ENCODE measurements at places on chromosomes 11 and 22. TPM values are rescaled to one million over a fixed set of nuclear protein-coding genes. Genes with fewer than 3 reads are reported as not detected.
A peak's percentile ranks its signal among the peaks of the same experiment; 100 is the strongest.

- no peak overlapping the region for H3K4me3 ChIP-seq
- no peak for DNase-seq
- H3K36me3 ChIP-seq = no peaks in the 10 kb centered on the region
These were observed 51.8 kb upstream of the TTC12 start for GRCh38 chr11:113262594-113262993.

The LARGE2 gene
- 3.5 TPM for total RNA-seq

The CRYAB gene
- total RNA-seq = 4.2 TPM

The NPAS4 gene
- total RNA-seq = not detected

DNA sequence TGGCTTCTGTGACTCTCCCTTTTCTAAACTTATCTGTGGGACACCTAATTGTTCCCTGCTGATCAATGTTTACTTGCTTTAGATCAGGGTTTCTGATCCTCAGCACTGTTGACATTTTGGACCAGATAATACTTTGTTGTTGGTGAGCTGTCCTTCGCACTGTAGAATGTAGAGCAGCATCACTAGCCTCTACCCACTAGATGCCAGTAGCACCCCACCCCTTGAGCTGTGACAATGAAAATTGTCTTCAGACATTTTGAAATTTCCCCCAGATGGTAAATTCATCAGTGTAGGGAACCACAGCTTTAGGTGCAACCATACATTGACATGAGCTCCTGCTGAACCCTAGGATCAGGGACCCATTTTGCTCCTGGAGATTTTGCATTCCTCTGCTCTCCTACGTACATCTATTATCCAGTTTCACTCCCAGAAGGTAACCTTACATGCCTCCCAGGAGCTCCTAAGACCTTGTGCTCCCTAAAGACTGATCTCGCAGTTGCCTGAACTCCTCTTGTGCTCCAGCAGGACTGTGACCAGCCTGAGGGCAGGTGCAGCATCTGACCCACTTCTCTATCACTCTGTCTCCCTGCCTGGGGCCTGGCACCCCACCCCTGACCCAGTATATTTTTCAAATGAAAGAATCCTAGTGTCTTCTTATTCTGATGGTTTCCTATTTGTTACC is 107.8 kb downstream of the FAR1 start:
- H3K4me1 ChIP-seq = no peaks in the 10 kb centered on the region
- no peak overlapping the region for H3K4me3 ChIP-seq
- no peaks in the 10 kb centered on the region for H3K27me3 ChIP-seq
- no peak for DNase-seq

DNA sequence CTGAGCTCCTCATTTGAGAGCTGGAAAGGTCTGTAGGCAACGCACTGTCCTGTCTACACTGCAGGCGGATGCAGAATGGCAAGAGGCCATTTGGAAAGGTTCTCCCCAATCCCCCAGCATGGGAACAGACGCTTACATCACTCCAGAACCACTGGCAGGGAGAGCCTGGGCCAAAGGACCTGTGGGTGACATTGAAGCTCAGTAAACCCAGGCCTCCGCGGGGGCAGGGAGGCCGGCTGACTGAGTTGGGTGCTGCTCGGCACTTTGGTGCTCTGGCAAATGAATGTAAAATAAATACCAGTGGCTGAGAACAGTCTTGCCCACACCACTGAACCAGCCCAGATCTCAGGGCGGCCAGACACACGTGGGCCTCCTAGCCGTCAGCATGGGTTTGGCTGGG is 22.4 kb downstream of the TOM1 start:
- no peak for DNase-seq
- no peaks in the 10 kb centered on the region for H3K4me1 ChIP-seq
- H3K4me3 ChIP-seq = no peak overlapping the region

The YDJC gene
- total RNA-seq = 24.2 TPM

DNA sequence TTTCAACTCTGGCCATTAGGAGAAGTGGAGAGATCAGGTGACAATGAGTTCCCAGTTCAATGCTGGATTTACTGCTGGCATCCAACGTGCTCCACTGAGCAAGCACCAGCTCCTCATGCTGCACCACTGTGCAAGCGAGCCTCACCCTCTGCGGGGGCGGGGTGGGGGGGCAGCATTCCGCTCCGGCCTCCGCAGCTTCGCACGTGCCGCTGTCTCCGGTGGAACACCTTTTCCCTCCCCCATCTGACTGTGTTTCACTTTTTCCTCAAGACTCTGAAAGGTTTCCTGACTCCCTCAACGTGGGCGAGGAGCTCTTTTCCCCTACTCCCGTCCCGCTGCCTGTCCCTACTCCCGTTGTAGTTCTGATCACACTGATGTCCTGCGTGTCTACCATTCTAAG is 835 bp upstream of the RHOD start:
- H3K27me3 ChIP-seq = peaks cover 80% of the 10 kb centered on the region
- no peak for DNase-seq
- H3K36me3 ChIP-seq = no peaks in the 10 kb centered on the region
- H3K4me1 ChIP-seq = peaks cover 14% of the 10 kb centered on the region
- no peak overlapping the region for H3K4me3 ChIP-seq
- H3K27ac ChIP-seq = no peak overlapping the region

- H3K27ac ChIP-seq = no peak overlapping the region
- H3K4me1 ChIP-seq = peaks cover 18% of the 10 kb centered on the region
- no peak for DNase-seq
- H3K4me3 ChIP-seq = no peak overlapping the region
These were observed 6.4 kb downstream of the BIRC3 start for GRCh38 chr11:102323542-102324251.

The OR4A16 gene
- not detected for total RNA-seq

The MACROD1 gene
- 16.6 TPM for total RNA-seq

GRCh38 chr11:134541951-134542350 is 129.9 kb upstream of the B3GAT1 start:
- no peak for DNase-seq
- H3K4me1 ChIP-seq = peaks cover 2% of the 10 kb centered on the region
- H3K27me3 ChIP-seq = no peaks in the 10 kb centered on the region
- no peak overlapping the region for H3K27ac ChIP-seq
- H3K36me3 ChIP-seq = no peaks in the 10 kb centered on the region

The NRXN2 gene
- total RNA-seq = 0.85 TPM

The MS4A7 gene
- 13.4 TPM for total RNA-seq

DNA sequence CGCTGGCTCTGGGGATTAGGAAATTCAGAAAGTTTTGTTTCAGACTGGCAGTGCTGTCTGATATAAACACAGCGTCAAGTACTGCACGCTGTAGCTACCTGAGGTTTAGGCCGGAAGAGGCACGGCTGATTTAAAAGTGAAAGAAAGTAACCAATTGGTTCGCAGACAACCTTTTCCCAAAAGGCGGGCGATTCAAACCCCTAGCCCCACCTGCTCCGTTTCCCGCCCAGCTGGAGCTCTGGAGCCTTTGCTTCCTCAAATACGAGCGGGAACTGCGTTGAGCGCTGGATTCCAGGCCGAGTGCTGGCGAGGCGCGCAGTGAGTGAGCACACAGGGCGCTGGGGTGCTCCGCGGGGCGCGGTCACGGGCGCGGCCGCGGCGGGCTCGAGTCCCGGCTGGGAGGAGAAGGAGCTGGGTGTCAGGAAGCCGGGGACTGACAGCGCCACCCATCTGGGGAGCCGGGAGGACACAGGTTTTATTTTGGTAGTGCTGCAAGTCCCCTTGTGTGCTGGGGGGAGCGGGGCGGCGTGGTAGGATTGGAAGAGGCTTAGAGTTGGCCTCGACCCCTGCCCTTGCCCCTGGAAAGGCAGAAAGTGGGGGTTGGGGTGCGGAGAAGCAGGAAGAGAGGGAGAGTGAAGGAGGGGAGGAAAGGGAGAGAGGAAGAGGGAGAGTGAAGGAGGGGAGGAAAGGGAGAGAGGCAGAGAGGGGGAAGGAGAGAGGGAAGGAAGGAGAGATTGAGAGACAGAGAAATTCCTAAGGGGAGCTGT is 2.1 kb downstream of the FAM111A start:
- H3K4me1 ChIP-seq = peaks cover 30% of the 10 kb centered on the region
- no peaks in the 10 kb centered on the region for H3K27me3 ChIP-seq
- peaks cover 22% of the 10 kb centered on the region for H3K36me3 ChIP-seq
- peak; percentile 95 for DNase-seq
- H3K27ac ChIP-seq = peak overlapping the region; percentile 89
- H3K4me3 ChIP-seq = peak overlapping the region; percentile 56

The GNG3 gene
- 0.05 TPM for total RNA-seq

- H3K4me3 ChIP-seq = peak overlapping the region; percentile 44
- no peaks in the 10 kb centered on the region for H3K36me3 ChIP-seq
- peak overlapping the region; percentile 64 for H3K27ac ChIP-seq
- H3K4me1 ChIP-seq = peaks cover 3% of the 10 kb centered on the region
- no peak for DNase-seq
These were observed 1.8 kb downstream of the AHNAK start for GRCh38 chr11:62544581-62545436.

DNA sequence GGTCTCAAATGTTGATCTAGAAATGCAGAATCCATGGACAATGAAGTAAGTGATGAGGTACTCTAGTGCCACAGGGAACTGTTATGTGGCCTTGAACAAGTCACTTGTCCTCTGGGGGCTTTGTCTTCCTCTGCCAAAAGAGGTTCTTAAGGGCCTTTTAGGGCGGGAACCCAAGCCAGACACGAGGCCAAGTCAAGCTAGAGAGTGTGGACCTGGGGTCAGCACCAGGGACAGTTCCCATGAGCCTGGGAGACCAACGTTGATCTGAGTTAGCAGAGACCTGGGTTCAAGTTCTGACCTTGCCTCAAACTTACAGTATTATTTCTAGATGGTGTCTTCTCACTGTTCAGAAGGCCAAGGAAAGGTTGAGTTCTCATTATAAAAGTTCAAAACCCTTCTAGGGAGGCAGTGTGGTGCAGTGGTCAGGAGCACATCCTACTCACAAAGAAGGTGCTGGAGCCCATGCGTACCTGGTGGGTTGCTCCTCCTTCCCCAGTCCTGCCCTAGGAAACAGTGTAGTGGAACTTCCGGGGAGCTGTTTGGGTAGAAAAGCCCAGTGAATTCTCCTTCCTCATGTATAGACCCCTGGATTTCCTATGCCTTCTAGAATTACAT is 121.5 kb downstream of the CHST1 start:
- DNase-seq = no peak
- no peaks in the 10 kb centered on the region for H3K36me3 ChIP-seq
- H3K27me3 ChIP-seq = no peaks in the 10 kb centered on the region
- no peak overlapping the region for H3K4me3 ChIP-seq
- H3K4me1 ChIP-seq = no peaks in the 10 kb centered on the region

- no peak overlapping the region for H3K27ac ChIP-seq
- no peak overlapping the region for H3K4me3 ChIP-seq
- no peak for DNase-seq
- H3K4me1 ChIP-seq = peaks cover 34% of the 10 kb centered on the region
- no peaks in the 10 kb centered on the region for H3K36me3 ChIP-seq
These were observed 17.6 kb upstream of the CD44 start for GRCh38 chr11:35121326-35121865.

The VSIG10L2 gene
- total RNA-seq = 0.09 TPM

GRCh38 chr22:20203142-20203551 is 52.3 kb upstream of the CCDC188 start:
- no peak for DNase-seq
- H3K36me3 ChIP-seq = no peaks in the 10 kb centered on the region
- peaks cover 6% of the 10 kb centered on the region for H3K4me1 ChIP-seq
- peaks cover 2% of the 10 kb centered on the region for H3K27me3 ChIP-seq
